ENCODE measurements at places on chromosomes 12 and 14.
A peak's percentile ranks its signal among the peaks of the same experiment; 100 is the strongest.

GRCh38 chr14:92615451-92615850 is 101.9 kb downstream of the RIN3 start:
- peak; percentile 52 for DNase-seq

DNA sequence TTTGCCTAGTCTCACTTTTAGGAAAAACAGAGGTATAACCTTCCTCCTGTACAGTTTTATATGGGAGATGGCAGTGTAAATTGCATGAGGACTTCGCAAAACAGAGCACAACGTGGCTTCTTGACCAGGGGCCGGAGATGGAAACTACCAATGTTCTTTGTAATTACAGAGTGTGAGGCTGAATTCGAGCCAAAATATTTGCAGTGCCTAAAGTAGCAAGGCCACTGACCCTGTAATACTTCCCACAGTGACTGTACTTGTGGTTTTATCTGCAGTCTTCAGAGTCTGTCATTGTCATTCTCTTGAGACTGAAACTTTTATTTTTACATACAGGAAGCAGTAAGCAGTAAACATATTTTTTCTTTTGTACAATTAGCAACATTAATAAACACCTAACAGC is 98.9 kb downstream of the RERG start:
- DNase-seq, result no peak

DNA sequence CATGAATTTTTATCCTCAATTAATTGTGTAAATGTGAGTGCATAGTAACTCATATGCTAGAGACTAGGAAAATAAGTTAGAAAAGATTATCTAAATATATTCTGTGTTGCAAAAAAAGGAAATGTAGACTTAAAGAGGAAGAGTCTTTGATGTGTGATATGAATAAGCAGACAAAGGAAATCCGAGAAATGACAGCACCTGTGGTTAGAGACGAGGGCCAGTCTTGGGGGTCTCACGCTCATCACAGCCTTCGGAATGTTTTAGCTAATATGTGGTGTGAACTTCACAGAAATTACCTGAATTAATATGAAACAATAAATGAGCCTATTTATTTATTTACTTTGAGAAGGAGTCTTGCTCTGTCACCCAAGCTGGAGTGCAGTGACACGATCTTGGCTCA is 11.6 kb downstream of the ATP6V0A2 start:
- DNase-seq, result no peak

DNA sequence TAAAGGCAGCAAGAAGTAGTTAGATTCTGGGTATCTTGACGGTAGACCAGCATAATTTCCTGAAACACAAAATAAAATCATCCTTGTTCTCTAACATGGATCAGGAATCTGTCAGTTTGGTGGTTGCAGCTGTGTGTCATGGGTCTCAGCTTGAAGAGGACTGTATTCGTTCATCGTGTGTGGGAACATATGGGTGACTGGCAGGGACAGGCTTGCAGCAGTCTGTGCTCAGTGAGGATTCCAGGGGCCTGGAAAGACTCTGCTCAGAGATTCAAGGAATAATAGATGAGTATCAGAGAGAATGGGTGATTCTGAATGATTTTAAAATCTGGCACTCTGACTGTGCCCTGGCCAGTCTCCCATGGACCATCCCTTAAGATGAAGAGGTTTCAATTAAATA is 421.6 kb downstream of the APAF1 start:
- no peak for DNase-seq

DNA sequence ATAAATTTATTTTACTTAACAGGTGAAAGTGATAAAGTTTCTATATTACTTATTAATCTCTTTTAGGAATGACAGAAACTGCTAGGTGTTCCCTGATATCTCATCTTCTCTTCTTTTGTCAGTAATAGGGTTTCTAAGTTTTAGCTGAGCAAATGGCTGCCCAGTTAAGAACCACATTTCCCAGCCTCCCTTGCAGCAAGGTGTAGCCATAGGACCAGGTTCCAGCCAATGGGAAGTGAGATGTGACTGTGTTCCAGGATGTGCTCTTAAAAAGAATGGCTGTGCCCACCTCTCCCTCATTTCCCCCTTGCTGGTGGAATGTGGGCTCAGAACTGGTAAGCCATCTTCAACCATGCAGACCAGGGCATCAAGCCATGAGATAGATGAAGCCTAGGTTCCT is 165.6 kb downstream of the HELB start:
- DNase-seq, result no peak

DNA sequence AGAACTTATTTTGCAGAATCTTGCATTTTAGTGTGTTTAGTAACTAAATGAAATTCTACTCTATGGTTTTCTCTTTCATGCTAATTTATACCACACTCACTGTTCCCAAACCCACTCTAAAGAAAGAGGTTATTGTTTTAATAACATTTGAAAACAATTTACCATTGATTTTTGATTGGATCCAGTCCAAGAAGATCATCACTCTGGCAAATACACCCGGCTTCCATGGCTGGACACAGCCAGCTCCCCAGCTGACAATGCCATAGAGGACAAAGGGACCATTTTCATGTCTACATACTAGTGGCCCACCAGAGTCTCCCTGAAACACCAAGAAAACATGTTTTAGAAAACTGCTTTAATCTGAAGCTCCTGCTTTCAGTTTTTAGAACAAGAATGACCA is 42.4 kb downstream of the OVCH1 start:
- DNase-seq, result no peak

DNA sequence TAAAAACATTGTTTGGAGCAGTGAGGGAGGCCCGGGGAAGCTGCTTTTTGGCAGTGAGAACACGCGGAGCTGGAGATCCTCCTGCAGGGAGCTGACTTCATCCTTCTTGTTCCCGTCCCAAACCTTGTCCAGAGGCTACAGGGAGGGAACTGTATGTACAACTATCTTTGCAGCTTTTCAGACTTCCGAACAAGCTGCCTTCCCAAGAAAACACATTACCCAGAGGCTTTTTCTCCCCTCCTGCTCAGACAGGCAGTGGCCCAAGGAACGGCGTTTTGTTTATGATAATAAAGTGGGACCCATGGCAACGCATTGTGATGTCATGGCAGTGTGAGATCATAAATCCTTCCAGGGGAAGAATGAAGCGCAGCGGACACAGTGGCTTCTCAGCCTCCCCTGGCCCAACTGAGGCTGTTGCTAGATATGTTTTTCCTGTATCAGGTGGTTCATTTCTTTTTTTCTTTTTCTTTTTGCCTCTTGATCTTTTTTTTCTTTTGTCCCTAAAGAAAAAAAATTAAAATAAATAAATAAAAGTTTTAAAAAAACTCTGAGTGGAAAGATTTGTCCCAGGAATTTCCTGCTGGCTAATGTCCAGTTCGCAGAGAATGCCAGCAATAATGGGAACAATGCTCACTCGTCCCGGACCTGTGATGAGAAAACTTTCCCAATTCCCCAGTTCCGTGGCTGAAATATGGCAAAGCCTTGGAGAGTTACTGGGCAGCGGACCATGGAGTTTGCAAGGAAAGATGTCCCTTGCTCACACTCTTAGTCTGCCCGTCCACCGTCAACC is 103.4 kb upstream of the MAP1LC3B2 start:
- no peak for DNase-seq

DNA sequence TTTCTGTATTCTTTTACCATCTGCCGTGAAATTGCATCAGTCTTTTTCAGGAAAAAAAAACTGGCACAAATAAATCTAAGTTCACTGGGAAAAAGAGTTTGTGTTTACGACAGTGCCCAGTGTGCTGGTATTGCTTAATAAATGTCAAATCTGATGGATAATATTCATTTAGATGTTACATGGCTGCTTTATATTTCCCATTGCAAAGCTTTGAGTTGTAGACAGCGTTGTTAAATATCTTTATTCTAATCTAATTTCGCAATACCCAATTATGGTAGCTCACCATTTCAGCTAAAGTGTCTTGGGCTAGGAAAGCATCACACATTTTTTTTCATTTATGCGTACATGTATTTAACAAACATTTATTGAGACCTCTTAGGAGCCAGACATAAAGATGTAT is 1994.5 kb upstream of the FLRT2 start:
- no peak for DNase-seq

DNA sequence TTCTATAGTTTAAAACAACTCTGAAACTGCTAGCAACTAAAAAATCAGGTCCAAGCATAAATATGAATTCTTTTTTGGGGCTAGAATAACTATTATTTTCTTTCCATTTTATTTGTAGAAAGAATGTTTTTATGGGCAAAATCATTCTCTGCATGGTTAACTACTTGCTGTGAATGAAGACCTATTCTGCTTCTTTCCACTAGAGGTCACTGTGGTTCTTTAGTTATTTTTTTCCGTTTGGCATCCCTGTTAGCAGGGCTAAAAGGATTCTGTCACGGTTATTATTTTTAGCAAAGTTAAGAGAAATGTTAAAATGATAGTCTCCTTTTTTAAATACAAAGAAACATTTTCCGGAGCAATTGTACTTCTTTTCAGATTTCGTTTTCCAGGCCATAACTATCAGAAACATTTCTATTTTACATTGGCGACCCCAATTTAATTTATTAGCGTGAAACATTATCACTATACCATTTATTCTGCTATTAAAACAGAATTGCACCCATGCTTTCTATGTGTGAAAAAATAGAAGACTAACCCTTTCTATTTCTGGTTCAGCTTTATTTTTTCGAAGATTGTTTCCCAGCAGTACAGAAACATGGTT is 404.8 kb downstream of the ATP23 start:
- no peak for DNase-seq

GRCh38 chr12:132044661-132045412 is 95.1 kb downstream of the EP400 start:
- DNase-seq, result no peak

DNA sequence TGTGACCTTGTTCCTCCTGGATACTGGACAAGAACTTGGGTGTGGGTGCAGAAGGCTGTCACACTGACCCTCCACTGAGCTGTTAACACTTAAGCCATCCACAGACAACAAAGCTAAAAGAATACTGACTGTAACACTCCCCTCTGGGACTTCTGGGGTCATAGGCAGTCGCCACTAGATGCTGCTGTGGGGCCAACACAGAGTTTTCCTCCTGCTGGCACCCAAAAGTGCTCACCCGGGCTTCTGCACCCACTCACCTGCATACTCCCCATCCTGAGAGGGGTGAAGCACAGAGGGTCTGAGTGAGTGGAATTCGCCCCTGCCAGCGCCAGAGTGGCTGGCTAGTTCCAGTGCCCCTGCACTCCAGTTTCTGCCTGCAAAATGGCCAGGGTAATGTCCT is 422.4 kb upstream of the LMO3 start:
- DNase-seq, result no peak

DNA sequence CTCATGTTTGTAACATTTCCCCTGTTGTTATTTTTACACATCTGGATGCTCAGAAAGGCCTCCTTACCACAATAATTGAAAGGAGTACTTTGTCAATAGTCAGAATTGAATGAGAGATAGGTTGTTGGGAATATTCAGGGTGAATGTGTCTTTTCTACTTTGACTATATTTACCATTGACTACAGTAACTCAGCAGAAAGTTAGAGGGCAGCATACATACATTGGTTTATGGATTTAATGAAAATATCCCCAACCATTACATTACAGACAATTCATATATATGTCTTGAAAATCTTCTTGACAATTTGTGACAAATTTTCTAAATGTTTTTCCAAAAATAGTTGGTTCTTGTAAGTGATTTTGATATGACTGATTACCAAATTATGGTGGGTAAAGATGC is 97.7 kb downstream of the NTS start:
- DNase-seq, result no peak

DNA sequence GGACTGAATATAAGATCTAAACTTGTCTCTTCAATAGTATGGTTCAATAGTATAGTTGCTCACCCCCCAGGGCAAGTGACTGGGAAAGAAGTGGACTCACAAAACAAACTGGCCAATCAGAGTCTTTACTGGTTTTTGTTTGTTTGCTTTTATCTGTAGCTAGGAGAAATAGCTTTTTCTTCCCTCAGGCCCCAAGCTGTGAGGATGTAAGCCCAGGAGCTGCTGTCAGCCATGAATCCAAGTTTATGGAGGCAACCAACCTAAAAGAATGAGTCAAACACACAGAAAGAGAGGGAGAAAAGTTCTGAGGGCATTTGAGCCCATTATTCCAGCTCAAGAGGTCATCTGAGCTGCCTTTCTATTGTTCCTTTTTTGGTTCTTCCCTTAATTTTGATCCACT is 375.3 kb downstream of the BCAT1 start:
- DNase-seq, result no peak
